NCI-H2081 treated with DMSO at 0.1 percent for 48 hours (cell line): ENCODE measurements at places on chromosomes 2 and 18.

- DNase-seq: no peak
Measured at GRCh38 chr2:81647715-81648230, 1343.2 kb upstream of the LRRTM1 start.

GRCh38 chr18:68466672-68467071 lies 248.2 kb downstream of the TMX3 start:
- no peak for DNase-seq

DNA sequence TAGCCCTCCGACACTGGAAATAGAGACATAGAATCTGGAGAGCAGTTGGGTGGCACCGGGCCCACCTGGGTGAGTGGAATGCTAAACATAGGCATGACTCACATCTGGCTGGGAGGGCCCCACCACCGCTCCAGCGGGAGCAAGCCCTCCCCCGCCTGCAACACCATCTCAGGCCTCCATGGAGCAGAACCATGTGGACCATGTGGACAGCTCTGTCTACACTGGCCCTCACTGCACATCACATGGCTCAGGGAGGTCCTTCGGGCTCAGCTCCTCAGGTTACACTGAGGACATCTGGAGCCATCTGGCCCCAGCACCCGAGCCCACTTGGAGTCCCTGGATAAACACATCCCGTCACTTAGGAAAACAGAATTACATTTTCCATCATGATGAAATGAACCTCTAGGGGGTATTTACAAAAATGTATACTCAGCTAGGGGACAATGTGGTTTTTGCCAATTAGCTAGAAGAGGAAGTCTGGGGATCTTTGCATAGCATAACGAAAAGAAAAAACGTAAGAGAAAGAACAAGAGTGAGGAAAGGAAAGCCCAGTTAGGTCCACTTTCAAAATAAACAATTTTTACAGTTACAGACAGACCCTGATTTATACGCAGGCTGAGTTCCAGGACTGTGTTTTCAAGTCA lies 30.7 kb upstream of the MLPH start:
- DNase-seq: no peak

DNA sequence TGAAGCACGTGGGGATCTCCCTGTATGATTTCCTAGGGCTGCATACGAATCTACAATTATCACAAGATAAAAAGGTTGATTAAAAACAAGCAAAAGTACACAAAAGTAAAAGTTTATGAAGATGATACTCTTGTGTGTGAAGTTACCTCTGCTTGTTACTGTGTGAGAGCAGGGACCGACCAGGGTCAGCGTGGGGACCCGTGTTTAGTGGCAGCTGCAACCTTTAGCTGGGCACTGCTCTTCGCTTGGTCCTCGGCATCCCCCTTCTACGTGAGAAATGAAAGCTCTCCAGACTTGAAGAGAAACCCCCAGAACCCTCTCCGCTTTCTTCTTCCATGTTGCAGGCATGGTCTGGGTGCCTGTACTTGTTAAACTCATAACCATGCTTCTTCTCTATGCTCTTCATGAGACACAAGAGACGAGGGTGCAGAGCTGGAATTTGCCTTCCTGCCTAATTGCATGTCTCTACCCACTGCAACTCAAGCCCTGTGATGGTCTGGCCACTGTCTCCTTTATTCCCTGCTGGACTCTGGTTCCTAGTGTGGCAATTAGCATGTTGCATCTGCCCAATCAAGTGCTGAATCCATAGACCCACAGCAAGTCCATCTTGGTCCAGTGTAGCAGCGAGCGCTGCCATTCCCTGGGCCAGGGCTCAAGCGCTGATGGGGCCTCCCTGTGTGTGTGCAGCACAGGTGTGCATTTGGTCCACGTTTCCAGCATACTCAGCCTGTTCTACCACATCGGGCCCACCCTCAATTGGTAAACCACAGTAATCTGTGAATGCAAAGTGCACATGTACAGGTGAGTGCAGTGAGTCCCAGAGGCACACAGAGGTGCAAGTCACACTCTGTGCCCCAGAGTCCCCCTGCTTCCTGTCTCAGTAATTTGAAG lies 88.5 kb downstream of the TWIST2 start:
- no peak for DNase-seq

- DNase-seq: no peak
Measured at GRCh38 chr2:73837847-73838585, 9.3 kb downstream of the STAMBP start.

DNA sequence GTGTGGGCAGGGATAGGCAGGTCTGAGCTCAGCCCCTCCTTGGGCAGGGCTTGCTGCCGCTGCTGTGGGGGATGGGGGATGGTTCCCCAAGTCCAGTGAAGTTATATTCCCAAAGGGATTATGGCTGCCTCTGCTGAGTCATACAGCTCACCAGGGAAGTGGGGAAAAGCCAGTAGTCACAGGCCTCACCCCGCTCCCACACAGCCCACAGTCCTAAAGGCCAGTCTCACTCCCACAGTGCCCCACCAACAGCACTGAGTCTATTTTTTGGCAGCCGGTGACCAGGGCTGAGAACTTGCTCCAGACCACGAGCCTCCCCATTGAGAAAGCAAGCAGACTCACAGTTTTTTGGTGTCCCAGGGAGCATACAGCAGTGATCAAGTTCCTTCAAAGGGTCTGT lies 173.3 kb downstream of the OSR1 start:
- DNase-seq: no peak

GRCh38 chr2:6181525-6181924 lies 489.3 kb downstream of the SOX11 start:
- no peak for DNase-seq

DNA sequence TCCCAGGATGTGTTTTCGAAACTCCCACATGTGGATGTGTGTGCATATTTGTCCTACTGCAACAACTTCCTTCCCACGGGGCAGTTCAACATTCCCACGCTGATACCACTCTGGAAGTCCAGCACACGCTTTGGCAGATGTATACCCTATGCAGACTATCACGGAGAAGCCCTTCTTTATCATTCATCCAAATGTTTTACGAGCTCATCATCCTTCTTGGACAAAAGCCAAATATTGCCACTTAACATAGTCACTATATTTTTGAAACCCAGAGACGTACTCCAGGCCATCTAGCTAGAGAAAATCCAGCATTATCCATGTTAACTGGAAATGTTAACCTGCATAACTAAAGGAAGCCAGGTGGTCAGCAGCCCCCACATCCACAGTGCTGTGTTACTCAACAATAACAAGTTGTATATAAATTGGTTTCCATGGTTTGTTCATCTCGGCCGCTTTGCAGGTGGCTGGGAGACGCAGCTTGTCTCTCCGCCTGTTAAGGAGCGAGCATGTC lies 131.5 kb downstream of the ZNF532 start:
- DNase-seq: no peak

GRCh38 chr18:31380912-31381311 lies 4.3 kb downstream of the DSG4 start:
- DNase-seq: no peak

GRCh38 chr2:209505410-209505809 lies 81.6 kb downstream of the MAP2 start:
- no peak for DNase-seq

GRCh38 chr2:99597616-99598015 lies 107.8 kb upstream of the REV1 start:
- no peak for DNase-seq

- no peak for DNase-seq
Measured at GRCh38 chr2:191635333-191636234, 42.4 kb upstream of the NABP1 start.

DNA sequence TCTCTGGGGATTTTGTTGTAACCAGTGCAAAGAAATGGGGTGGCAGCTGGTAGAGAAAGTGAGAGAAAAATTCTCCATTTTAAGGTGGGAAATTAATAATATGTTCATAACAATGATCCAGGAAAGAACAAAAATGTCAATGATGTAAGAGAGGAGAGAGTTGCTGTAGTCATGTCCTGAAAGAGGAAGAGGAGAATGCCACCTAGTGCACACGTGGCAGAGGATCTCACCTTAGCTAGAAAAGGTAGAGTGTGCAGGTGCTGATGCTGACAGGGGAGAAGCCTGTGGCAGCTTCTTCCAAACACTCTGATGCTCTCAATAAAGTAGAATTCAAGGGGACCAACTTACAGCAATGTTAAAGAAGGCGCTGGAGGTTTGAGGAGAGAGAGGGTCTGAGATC lies 282.9 kb upstream of the PKDCC start:
- DNase-seq: no peak

GRCh38 chr2:205776139-205776538 lies 93.8 kb downstream of the NRP2 start:
- no peak for DNase-seq

GRCh38 chr2:74694281-74694680 lies 40.2 kb downstream of the SEMA4F start:
- DNase-seq: no peak

DNA sequence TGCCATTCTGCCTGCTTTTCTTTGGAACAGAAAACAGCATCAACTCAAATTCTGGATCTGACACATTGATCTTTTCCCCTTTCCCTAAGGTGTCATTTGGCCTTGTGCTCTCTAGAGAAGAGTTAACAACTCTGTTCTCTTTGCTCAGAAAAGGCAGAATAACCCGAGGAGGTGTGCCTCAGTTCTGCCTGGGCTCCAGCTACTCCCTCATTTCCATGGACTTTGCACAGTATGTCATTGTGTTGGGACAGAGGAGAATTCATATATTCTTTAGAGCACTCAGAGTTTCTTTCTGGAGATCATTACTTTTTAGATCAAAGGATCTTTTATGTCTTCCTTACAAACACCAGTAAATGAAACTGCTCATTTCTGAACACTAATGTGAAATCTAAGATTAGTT lies 249.1 kb downstream of the PHLPP1 start:
- no peak for DNase-seq

DNA sequence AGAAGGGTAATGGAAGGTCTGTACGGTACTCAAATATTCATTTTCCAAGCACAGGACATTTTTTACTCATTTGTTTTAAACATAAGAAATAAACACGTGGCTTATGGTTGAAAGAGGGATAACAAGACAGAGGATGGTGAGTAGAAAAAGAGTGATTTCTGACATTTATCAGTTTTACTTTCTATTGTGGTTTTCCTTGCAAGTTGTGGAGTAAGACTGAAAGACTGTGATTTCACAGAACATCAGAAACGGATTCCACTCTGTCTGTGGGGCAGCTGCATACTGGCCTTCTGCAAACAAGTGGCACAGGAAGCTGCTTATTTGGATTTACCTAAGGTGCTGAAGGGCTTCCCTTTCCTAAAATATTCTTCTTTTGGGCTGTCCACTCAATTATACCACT lies 122.2 kb upstream of the ITGB6 start:
- DNase-seq: no peak

DNA sequence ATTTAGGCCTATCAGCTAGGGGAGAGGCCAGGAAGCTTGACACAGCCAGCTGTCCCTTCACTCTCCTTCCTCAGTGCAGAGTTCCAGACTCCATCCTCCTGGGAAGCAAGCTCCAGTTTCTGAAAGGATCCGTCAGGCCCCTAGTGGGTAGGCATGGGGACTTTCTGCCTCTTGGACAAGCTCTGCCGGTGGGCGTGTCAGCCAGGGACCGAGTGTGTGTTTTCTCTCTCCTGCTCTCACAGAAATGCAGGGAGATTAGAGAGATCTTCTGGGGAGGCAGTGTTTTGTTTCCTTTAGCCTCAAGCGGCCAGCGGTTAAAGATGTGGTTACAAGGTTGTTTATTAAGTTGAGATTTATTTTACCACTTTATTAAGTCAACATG lies 29.9 kb upstream of the OTOS start:
- no peak for DNase-seq

DNA sequence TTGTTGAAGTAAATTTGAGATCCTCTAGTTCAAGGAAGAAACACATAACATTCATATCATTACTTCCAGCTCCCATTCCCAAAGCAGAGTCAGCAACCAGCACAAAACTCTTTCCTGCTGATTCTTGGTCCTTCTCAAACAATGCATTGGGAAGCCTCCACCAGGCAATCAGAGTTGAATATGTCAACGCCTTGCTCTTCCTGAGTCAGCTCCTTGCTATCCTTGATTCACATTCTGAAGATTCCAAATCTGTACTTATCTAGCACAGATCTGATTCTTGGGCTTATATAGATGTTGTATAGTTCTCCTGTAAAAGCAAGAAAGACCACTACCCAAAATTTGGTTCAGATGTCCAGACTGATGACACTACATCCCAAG lies 29.6 kb downstream of the CFAP210 start:
- DNase-seq: no peak

GRCh38 chr2:201436141-201436540 lies 15.1 kb downstream of the TRAK2 start:
- no peak for DNase-seq

DNA sequence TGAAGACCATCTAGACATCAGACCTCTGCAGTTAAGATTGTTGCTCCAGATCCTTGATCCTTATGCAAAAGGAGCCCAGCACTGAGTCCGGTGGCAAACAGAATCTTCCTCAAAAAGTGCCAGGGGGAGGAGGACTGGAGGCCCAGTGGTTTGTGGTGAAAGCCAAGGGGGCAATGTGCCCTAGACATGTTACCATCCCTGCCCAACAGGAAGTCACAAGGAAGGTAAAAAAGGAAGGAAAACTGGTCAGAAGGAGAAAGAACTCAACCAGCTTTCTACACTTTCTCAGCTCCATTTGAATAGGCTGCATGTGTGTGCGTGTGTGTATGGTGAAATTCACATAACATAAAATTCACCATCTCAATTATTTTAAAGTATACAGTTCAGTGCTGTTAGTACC lies 25.0 kb upstream of the KDM3A start:
- no peak for DNase-seq

DNA sequence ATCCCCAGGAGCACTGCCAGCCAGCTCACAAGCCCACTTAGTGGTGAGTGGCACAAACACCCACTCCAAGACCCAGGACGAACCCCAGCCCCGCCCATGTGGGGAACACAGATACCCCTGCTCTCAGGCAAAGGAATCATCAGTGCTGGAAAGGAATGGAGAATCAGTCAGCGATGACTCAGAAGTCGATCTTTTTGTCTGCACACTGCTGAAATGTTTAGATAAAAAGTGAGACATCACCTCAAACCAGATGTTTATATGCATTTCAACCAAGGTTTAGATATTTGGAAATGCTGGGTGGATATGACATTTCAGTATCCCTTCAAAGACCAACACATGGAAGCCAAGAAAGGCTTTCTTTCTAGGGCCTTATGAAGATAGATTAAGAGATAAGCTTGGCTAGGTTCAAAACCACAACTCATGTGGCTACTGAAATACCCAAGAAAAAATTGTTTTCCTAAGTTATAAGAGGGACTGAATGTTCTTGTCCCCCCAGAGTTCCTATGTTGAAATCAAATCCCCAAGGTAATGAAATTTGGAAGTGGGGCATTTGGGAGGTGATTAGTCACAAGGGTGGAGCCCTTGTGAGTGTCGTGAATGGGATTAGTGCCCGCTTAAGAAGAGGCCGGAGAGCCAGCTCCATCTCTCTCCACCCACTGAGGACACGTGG lies 43.7 kb downstream of the POU3F3 start:
- DNase-seq: no peak

DNA sequence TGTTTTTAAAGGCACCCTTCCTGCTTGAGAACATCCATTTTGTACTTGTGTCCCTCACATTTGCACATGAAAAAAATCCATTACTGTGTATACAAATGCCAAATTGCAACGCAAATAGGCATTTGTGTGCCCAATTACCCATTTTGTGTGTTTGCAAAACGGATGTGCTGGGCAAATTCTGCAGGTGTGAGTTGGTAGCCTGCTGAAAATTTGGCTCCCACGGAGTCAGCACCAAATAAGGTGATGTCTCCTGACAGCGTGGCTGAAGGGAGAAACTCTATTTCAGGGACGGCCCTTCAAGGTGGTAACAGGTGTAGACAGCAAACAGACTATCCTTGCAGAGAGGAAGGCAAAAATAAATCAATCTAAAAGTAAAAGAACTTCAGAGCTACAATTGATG lies 661.1 kb downstream of the BCL11A start:
- DNase-seq: peak; percentile 89

GRCh38 chr2:42823744-42824453 lies 31.5 kb upstream of the HAAO start:
- no peak for DNase-seq

- DNase-seq: no peak
Measured at GRCh38 chr18:3114026-3114425, 101.1 kb upstream of the LPIN2 start.
